Activated T-cell treated with anti-CD3 and anti-CD28 coated beads for 1 hour (primary cell): ENCODE measurements at places on chromosomes 1 and 21.

- no peak for DNase-seq
Measured at GRCh38 chr1:152427458-152427857, 13.4 kb upstream of the CRNN start.

DNA sequence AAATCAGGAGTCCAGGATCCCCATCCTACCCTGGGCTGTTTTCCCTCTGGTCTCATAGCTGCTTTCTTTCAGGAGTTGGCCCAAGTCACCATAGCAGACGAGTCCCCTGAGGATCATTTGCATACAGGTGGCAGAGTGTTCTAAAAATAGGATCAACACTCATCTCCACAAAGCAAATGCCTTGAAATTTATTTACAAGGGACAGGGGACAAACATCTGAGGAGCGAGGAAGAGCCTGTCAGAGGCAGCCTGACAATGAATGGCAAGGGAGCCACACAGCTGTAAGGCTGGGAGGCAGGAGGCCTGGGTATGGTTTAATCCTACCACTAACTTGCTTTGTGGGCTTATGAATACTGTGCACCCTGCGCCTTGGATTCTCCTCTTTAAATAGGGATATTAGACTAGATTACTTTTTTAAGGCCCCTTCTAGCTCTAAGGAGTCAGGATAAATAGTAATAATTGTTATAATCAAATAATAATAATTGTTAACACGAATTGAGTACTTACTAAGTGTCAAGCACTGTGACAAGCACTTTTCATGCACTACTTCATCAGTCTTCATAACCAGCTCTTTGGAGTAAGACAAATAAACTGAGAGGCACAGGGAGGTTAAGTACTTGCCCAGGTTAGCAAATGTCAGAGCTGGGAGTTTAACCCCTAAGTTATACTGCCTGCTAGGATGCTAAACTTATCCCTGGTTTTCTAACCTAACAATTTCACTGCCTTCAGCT is 34.5 kb downstream of the RAB3B start:
- DNase-seq: no peak

GRCh38 chr1:67750691-67751054 is 65.7 kb downstream of the GADD45A start:
- no peak for DNase-seq

DNA sequence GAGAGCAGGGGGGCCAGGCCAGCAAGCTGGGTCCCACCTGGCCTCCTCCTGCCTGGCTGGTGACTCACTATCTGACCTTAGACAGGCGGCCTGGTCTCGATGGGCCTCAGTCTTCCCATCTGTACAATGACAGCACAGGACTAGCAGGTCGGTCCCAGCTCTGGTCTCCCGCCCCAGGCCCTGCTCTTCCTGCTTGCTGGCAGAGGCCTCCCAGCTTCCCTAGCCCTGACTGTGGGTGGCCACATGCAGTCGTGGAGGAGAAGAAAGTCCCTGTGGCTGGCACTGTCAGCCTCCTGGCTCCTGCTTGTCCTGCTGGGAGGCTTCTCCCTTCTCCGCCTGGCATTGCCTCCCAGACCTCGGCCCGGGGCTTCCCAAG is 817 bp downstream of the EXTL1 start:
- DNase-seq: no peak

DNA sequence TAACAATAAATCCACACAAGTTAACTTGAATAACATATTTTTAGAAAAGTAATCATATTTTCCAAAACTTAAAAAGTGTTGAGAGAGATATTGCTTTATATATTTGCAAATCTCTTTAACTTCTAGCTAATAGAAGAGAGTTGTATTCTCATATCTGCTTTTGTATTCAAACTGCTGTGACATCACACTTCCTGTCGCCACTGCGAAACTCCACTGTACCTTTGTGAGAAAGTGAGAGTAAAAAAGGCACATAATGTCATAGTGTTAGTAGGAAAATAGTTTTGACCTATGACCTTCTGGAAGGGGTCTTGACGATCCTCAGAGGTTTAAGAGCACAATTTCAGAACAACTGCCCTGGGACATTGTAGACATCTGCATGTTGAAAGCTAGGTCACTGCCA is 21.6 kb downstream of the AK5 start:
- DNase-seq: no peak

- no peak for DNase-seq
Measured at GRCh38 chr21:19908390-19908789, 1089.8 kb upstream of the NCAM2 start.

GRCh38 chr1:1548591-1548990 is 8.2 kb upstream of the TMEM240 start:
- no peak for DNase-seq

DNA sequence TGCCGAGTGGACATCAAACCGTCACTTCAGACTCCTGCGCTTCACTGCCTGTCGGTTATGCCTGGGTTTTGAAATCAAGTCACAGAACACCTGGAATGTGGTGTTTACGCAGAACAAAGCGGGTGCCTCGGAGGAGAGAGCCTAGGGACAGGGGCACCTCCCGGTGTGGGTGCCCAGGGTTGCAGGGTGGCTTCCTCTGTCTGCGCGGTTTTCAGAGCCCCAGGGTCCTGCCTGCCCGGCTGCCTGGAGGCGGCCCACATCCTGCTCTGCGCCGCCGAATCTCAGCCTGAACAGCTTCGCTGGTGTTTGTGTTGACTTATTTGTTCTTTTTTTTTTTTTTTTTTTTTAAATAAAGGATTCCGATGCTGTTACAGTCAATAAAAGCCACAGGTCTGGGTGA is 113.5 kb upstream of the COL6A1 start:
- no peak for DNase-seq

GRCh38 chr1:46399307-46399706 is 5.2 kb downstream of the FAAH start:
- DNase-seq: no peak

DNA sequence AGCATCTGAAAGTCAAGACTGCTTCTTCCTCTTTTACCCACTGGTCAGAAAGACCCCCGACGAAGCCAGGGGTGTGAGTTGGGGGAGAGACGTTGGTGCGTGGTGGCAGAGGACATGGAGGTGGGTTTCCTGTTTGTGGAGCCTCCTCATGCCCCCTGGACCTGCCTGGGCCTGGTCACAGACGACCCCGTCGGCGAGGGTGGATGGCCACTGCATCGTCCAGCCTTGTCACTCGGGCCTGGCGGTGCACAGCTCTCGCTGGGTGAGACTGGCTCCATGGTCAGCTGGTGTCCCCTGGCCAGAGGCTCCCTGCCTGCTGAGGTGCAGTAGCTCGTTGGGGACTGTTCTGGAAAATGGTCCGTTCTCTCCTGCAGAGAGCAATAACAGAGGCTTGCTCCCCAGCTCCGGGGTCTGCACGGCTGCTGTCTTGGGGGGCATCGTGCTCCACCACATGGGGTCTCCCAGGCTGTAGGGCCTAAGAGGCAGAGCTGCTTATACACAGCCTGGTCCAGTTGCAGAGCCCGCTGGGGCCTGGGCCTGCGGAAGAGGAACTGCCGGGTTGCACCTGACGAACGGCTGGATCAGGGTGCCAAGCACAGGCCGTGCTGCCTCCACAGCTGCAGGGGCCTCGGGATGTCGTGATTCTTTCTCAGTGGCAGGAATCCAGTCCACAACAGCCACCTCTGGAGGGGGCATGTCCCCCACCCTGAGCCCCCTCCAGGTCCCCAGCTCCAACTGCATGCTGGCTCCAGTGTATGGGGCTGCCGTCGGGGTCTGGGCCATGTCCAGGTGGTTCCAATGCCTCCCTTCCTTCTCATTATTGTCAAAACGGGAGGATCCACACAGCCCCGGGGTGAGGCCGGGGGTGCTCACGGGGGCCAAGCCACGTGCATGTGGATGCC is 18.0 kb upstream of the ACTRT2 start:
- no peak for DNase-seq

DNA sequence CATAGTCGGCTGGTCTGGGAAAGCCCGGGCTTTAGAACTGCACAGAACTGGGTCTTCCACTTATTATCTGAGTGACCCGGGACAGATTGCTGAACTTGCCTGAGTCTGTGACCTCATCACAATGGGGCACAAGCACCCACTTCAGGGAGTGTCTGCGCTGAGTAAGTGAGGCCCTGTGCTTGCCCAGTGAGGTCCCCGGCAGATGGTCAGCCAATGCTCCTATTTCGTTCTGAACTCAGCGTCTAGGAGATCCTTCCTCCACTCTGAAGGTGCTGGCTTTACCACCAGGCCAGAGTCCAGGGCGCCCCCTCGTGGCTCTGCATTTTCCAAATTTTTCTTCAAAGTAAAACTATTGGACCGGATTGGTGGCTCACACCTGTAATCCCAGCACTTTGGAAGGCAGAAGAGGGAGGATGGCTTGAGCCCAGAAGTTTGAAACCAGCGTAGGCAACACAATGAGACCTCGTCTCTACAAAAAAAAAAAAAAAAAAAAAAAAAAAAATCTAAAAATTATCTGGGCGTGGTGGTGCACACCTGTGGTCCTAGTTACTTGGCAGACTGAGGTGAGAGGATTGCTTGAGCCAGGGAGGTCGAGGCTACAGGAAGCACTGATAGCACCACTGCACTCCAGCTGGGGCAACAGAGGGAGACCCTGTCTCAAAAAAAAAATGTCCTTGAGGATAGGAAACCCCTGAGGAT is 61.7 kb downstream of the FCRL5 start:
- peak; percentile 15 for DNase-seq

DNA sequence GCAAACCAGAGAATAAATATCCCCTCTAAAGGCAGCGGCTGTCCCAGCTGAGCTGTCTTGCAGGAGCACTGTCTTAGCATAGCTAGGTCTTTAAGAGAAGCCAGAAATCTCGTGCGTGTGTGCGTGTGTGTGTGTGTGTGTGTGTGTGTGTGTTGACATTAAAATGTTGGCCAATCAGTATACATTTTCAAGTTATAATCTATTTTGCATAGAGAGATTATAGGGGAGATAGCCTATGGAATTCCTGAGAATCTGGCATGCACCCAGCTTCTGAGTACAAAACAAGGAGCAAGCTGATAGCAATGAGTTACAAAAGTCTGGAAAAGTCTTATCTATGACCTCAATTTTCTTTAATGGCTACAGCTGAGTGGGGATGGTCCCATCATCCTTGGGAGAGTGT is 17.7 kb downstream of the METTL13 start:
- no peak for DNase-seq

DNA sequence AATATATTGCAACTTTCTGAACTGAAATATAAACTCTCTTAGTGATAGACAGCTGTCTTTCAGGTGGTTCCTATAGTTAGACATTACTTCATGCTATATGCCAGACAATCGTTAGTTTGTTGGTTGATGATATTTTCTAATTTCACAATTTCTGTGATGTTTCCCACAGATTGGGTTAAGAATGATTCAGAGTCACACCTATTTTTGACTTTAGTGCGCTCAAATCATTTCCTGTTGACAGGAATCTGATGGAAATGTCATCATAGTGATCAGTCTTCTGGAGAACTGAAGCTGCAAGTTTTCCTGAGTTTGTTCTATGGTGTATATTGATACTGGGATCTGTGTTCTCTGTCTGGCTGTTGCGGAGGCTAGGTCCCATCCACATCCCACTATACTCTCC is 119.7 kb downstream of the C1orf21 start:
- DNase-seq: no peak

- no peak for DNase-seq
Measured at GRCh38 chr1:170790175-170790574, 126.2 kb downstream of the PRRX1 start.

GRCh38 chr1:154550657-154551056 is 7.8 kb downstream of the UBE2Q1 start:
- no peak for DNase-seq

GRCh38 chr1:160214481-160215140 is 9.4 kb downstream of the PEA15 start:
- no peak for DNase-seq

DNA sequence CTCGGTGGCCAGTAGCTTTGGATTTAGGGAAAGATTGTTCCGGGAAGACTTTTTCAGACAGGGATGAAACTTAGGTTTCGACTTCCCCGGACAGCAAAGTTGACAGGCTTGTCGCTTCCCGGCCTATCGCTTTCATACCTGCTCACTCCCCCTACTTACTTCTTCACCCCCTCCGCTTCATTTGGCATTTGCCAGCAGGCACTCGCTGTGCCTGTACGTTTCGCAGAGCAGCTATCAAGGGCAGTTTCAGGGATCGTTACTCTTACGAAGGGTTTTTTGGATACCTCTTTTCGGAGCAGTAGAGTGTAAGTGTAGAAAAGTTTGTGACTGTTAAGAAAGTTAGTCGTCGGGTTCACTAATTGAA is 393 bp downstream of the BLZF1 start:
- DNase-seq: no peak

GRCh38 chr1:26787381-26787705 is 407 bp upstream of the PIGV start:
- DNase-seq: no peak

DNA sequence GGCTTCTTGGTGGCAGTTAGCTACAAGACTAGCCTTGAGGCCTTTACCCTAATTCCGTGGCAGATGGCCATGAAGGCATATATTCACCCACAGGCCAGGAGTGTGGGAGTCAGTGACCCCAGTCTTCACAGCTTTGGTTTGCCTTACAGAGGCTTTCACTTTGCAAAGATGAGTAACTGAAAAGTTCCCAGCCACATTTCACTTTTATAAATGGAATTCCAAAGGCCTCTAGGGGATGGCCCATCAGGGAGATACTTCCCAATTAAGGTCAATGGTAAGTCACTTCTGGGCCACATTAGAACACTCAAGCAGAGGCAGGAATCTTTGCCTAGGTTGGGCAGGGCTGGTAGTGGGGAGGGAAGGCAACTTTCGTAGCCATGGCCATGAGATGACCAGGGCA is 13.1 kb upstream of the HEYL start:
- DNase-seq: no peak

- no peak for DNase-seq
Measured at GRCh38 chr1:63454269-63454668, 68.8 kb downstream of the ITGB3BP start.
